CD4-positive, alpha-beta T cell treated with Interleukin-10 for 1 hour (primary cell): ENCODE measurements at places on chromosomes 11 and 22.

- no peak for DNase-seq
These were observed 550.4 kb downstream of the DLG2 start for GRCh38 chr11:85076535-85077330.

DNA sequence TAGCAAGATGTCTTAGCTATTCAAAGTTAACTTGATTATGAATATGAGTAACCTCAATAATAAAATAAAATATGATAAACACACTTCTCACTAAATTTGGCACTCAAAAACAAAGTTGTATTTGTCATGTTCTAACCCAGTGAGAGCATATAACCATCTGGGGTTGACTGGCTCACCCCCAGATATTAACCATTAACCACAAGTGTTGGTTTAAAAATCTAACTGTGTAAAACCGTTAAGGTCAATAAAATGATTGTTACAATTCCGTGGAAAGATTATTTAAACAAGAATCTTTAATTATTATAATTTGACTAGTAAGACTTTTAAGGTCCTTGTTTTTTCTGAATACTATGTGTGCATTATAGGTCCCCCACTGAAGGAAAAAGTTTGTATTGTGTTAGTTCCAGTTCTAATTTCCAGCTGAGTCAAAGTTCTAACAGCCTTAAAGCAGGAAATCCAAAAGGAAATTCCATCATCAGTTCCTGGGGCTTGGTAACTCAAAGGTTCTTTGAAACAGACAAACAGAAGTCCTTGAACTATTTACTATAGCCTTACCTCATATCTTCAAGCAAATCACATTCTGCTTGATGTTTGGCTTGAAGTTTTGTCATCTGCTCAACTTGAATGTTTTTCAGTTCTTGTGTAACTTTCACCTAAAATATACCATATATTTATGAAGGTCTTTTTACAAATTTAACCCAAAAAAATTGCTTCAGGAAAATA lies 2.5 kb downstream of the FCHSD2 start:
- no peak for DNase-seq

DNA sequence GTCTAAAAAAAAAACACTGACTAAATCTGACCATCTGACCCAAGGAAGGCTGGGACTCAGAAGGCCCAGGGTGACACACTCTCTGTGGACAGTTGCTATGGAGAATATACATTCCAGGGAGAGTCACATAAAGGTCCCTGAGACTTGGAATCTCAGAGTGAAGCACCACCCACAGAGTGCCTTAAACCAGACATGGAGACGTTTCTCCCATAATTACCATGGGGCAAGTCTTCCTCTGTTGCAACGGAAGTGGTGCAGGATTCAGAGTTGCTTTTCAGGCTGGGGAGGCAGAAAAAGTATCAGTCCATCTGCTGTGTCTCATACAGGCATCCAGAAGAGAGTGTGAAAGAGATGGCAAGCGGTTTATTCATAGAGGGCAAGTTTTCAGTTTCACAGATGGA lies 58.7 kb upstream of the SLN start:
- DNase-seq, result no peak

GRCh38 chr22:27754247-27754887 lies 47.2 kb downstream of the MN1 start:
- no peak for DNase-seq

DNA sequence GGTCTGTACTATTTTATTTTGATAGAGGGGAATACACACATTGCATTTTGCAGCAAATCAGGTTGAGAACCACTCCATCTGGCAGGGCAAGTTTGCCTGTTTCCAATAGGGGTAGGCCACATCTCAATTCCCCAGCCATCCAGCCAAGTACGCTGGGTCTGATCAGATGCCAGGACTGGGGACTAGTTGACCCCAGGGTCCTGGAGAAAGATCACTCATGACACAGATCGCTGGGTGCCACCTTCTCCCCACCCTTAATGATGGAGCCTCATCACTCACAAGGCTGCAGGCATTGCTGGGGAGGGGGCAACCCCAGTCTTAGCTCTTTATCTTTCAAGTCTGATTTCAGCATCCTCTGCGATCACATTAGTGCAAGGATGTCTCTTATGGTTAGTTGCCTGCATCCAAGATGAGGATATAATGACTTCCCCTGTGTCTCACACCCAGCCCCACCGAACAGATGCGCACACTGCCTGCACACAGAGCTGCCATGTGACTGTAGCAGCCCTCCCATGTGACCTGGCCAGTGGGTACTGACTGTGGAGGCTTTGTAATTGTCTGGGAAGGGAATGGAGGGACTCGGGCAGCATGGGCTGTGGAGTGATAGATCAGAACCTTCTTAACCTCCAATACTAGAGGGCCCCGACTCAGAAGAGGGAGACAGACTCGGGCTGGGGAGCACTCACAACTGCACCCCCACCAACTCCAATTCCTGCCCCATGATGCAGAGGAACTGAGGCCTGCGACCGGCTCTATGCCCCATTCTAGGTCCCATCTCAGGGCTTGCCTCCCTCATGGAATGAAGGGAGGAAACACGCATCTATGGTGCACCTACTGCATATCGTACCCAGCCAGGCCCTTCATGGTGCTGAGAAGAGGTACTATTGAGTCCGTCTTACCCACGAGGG lies 155.8 kb downstream of the DSCAML1 start:
- no peak for DNase-seq

DNA sequence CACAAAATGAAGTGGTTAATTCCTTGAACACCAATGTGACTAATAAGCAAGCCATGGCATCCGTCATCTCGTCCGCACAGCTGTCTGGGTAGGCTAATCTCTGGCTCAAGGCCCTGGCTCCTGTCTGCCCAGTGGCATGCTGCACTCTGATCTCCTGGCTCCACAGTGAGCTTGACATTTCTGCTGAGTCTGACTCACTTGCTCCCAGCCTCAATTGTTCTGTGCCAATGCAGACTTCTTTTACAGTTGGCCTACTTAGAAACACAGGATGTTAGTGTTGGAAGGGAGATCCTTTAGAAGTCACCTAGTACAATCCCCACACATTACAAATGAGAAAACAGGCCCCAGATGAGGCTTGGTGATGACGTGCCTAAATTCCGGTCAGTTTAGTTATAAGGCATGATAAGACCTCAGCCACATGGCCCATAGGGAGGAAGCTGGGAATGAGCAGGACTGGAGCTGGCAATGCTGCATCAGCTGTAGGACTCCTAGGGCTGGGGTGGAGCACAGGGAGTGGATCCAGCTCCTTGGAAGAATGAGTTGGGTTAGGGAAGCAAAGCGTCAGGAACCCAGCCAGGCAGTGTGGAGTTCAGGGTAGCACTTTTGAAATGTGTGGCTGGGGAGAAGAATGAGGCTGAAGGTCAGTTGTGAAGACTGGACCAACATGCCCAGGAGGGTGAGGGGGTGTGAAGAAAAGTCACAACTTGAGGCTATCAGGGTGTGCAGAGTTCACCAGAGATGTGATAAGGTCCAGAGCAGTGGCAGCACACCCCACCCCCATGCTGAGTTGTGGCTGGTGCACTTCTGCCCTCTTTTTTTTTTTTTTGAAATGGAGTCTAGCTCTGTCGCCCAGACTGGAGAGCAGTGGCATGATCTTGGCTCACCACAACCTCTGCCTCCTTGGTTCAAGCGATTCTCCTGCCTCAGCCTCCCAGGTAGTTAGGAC lies 70.2 kb upstream of the EED start:
- DNase-seq, result no peak

DNA sequence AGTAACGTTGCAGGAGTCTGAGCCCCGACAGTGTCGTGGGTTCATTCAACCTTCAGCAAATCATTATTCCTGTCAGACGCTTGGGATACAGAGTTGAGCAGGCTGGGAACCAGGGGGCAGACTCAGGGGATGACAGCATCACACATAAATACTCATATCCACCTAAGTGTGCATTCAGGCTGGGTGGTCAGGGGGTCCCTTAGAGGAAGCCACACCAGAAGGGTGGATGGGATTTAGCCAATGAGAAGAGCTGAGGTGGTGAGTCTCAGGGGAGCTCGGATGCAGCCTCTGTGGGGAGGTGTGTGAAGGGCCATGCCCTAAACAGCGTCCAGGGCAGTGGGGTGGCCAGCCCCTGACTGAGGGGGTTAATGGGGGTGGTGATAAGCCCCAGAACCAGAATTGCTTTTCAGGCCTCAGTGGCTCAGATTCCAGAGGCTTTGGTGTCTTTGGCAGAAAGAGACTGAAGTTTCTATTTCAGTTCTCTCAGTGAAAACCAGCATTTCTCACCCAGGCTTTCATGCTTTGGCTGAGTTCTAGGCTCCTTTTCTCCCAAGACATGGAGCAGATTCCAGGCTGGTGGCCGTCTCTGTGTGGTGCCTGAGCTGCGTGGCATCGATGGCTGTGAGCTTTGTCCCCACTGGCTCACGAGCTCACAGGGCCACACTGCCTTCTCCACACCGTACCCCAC lies 83.9 kb upstream of the CLDN5 start:
- DNase-seq, result no peak

DNA sequence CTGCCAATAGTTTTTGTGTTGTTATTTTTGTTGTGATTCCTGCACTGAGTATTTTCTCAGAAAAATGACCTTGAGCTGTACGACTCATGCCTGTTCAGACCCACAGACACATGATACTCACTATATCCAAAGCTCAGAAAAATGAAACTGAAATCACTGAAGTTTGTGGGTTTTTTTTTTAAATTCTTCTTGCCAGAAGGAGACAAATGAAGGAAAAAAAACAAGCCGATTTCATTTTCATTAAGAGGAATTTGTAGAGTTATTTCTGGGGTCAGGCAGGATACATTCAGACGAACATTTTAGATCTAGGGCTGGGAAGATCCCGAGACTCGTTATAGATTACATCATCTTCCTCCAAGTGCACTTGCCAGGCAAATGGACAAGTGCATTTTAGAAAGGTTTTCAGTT lies 60.4 kb downstream of the BMAL1 start:
- no peak for DNase-seq

GRCh38 chr22:45537734-45538181 lies 35.1 kb downstream of the FBLN1 start:
- no peak for DNase-seq

- no peak for DNase-seq
These were observed 7.7 kb downstream of the TNNT3 start for GRCh38 chr11:1927026-1927847.

DNA sequence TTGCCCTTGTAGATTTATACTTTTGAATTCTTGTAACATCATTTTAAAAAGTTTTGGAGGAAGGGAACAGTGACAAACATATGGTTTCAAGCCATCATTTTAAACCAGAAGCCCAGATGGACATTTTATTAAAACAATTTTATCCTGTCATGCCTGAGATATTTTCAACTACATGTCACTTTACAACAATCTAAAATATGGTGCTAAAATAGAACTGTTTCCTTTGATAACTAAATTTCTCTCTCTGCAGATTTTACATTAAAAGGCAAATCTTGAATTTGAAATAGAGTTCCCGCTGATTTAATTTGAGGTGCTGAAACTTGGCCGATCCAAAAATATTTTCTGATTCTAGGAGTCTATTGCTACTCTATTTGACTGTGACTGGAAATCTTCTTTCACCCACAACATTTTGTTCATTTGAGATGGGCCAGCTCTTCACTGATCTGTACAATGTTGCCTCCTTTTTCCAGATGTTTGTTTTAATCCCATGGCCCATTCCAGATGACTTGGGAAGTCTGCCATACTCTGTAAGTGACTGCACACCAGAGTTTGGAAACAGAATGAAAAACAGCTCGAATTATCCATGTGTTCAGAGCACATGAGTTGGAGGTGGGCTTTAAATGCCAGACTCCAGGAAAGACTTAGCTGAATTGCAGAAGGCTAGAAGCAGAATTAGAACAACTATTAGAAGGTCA lies 402.5 kb downstream of the TMEM135 start:
- DNase-seq, result no peak

- no peak for DNase-seq
These were observed 994.0 kb upstream of the FAT3 start for GRCh38 chr11:91230647-91231046.

DNA sequence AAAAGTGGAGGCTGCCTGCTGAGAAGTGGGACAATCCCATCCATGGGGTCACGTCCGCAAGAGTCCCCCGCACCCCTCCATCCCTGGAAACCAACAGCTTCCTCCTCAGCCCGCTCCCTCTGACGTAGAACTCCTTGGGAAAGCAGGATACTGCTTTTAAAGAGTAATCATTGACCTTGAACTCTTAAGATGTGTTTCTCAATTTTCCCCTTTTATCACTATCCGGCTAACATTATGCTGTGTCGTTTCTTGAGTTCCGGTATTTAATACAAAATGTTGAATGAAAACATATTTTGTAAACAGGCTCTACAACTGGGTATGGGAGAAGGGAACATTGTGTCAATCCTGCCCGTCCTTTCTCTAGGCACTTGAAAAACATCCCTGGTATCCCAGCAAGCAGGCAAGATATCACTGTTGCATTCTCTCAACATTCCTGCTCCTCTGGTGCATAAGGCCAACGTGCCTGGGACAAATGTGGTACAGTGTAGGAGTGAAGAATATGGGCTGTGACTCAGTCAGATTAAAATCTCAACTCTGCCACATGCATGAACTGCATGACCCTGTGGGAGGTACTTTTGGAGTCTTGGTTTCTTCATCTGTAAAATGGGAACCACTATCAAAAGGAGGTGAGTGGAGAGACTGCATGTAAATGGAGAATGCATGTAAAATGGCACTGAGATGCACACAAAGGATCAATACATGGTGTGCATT lies 52.8 kb downstream of the WT1 start:
- no peak for DNase-seq
